ENCODE measurements at places on chromosomes 1 and 21.

DNA sequence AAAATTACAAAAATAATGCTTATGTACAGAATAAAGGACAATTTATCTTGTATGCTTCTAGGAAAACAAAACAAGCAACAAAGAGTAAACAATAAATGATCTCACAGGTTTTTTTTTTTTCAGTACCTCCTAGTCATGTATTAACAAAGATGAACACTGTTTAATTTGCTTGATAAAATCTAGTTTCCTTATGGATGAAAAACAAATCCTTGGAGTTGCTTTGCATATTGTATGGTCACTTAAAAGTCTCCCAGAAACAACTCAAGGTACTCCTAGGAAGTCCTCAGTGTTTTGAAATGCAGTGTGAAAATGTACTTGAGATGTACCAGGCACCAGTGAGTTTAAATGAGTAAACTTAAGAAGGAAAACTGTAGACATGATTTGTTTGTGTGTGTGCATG lies 686.0 kb upstream of the BRINP3 start:
- no peak for DNase-seq

GRCh38 chr1:16727190-16728111 lies 12.9 kb upstream of the RNU1-4 start:
- peak; percentile 24 for DNase-seq

- no peak for DNase-seq
These were observed 50.8 kb downstream of the KCNAB2 start for GRCh38 chr1:6096243-6097116.

DNA sequence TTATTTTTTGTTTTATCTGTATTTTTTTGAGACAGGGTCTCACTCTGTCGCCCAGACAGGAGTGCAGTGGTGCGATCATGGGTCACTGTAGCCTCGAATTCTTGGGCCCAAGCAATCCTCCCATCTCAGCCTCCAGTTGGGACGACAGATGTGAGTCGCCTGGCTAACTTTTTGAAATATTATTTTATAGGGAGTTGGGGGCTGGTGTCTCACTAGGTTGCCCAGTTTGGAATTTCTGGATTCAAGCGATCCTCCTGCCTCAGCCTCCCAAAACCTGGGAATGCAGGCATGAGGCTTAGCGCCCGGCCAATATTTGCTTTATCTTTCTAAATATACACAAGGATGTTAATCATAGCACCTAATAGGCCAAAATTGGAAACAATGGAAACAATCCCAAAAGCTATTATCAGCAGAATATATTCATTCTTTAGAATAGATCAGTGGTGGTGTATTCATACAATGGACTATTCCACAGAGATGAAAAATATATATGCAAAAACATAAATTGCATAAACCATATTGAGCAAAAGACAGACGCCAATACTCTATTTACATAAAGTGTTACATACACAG lies 55.9 kb downstream of the DAP3 start:
- DNase-seq, result no peak

DNA sequence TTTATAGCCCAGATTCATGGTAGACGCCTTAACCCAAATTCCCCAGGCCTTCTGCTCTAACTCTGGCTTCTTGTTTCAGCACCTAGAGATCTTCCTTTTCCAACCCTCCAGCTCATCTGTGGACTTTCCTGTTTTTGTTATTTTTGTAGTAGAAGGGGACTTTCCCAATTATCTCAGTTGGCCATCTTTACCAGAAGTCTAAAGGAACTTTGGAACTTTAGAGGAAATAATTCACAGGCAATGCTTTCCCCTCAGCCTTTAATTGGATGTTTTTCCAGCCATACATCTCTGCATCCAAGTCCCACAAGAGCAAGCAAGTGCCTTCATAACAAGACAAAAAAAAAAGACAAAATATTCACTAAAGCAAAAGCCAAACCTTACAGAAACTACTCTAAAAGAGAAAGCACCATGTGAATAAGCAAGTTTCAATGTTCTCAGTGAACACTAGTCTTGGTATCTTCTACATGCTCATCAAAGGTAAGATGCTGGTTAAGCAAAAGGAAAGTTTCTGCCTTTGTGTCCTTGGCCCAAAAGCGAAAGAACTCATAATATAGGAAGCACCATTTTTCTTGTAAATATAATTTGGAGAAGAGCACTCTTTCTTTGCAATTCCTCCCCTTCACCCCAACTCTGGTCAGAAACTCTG lies 377.3 kb downstream of the SETD4 start:
- no peak for DNase-seq

GRCh38 chr21:41367301-41367944 lies 5.6 kb downstream of the MX2 start:
- no peak for DNase-seq

GRCh38 chr21:45052960-45053359 lies 21.4 kb upstream of the ADARB1 start:
- DNase-seq, result no peak

DNA sequence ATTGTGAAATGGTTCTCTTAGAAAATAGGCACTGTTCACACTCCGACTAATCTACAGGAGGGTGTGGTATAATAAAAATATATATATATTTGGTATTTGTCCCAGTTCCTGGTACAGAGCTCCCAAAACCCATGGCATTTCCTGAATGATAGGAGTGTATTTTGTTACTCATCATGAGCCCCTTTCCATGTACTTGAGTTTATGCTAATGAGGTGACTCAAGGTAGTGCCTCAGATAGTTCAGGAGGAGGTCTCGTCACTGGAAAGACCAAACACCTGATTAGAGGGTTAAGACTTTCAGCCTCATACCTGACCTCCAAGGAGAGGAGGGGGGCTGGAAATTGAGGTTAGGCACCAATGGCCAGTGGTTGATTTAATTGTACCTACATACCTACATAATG lies 57.9 kb downstream of the TTC3 start:
- DNase-seq, result no peak

- no peak for DNase-seq
These were observed 43.6 kb upstream of the ECE1 start for GRCh38 chr1:21333824-21334213.

- no peak for DNase-seq
These were observed 643.0 kb upstream of the ADGRL2 start for GRCh38 chr1:81157686-81158085.

DNA sequence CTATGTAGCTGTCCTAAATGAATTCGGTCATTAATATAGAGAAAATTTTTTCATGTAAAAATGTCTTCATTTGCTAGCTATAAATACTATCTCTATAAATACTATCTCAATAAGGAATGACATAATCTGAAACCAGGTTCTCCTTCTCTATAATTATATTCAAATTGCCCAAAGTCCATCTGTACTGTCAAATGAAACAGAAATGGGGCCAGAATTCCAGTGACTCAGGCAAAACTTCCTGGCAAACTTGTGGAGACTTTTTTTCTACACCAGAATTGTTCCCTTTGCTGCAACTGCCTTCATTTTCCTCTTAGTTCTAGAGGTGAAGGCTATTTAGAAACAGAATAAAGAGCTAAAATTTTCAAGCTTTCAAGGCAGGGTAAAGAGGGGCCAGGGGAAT lies 152.5 kb downstream of the KCNH1 start:
- no peak for DNase-seq

DNA sequence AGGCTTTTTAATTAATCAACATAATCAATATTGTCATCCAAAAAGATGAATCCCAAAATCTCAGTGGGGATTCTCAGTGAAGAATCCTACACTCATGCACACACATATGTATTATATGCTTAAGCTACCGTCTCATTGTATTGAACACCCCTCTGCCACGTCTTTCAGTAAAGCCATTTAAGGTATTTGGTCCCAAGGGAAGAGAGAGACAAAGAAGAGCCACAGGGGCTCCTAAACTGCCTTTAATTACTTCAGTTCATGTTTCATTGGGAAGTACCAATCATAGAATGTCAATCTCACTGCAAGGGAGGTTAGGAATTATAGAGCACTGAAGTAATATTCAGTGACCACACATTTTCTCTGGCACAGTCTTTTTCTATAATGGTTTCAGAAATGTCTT lies 388.6 kb upstream of the NEGR1 start:
- no peak for DNase-seq

- no peak for DNase-seq
These were observed 801 bp upstream of the GORAB start for GRCh38 chr1:170530972-170531757.

- no peak for DNase-seq
These were observed 40.3 kb downstream of the HSF2BP start for GRCh38 chr21:43618940-43619339.

- DNase-seq, result no peak
These were observed 45.1 kb downstream of the IVNS1ABP start for GRCh38 chr1:185271921-185272320.

- DNase-seq, result no peak
These were observed 29.9 kb upstream of the PPP1R15B start for GRCh38 chr1:204441558-204441957.

GRCh38 chr1:25765136-25765922 lies 34.7 kb upstream of the SELENON start:
- no peak for DNase-seq

- no peak for DNase-seq
These were observed 26.3 kb upstream of the EPB41 start for GRCh38 chr1:28887835-28888682.

GRCh38 chr1:2948001-2948750 lies 73.1 kb upstream of the ACTRT2 start:
- DNase-seq, result no peak

DNA sequence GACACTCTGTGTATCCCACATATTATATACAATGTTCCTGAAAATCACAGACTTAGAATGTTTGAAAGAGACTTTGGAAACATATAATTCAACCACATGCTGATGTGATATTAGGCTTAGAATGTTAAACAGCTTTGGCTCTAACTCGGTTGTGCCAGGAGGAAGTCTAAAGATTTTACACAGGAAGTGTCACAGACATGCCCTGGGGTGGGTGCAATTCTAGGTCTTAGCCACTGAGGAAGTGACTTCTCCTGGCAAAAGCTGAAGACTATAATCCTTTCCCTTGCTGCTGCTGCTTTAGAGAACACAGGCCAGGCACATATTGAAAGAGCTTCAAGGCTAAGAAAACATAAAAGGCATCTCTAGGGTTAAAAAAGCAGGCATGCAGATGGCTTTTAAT lies 51.0 kb downstream of the RPL5 start:
- DNase-seq, result peak; percentile 60

DNA sequence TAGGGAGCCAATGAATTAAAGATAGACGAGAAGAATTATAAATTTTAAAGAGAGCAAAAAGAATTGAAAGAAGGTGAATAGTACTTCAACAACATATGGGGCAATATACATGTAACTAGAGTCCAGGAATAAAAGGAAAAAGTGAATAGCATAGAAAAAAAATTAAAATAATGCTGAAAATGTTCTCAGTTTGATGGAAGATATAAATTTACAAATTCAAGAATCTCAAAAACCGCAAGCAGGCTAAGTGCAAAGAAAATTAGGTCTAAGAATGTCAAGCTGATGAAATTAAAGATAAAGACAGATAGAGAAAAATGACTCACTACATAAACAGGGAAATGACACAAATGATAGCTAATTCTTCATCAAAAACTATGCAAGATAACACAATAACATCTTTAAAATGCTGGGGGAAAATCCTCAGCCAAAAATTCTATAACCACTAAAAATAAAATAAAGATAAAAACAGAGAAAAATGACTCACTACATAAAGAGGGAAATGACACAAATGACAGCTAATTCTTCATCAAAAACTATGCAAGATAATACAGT lies 326.3 kb downstream of the TBX15 start:
- DNase-seq, result no peak

DNA sequence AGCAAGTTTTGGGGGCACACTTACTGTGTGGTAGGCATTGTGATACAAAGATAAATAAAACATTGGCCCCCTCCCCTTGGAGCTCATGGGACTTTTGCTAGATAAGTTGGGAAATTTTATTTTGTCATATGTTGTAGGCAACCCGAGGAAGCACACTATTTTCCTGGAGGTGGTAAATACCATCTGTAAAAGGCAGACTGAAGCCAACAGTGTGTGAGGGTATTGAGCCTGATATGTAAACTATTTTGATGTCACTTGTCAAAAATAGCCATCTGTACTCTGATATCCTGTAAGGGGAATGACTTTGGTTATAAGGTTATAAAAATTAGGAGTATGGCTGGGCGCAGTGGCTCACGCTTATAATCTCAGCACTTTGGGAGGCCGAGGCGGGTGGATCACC lies 30.6 kb downstream of the VANGL2 start:
- no peak for DNase-seq

GRCh38 chr1:52904927-52905698 lies 16.4 kb downstream of the ECHDC2 start:
- DNase-seq, result peak; percentile 26

GRCh38 chr1:29125237-29125641 lies 1.5 kb upstream of the TMEM200B start:
- no peak for DNase-seq

GRCh38 chr1:72936151-72936740 lies 653.9 kb upstream of the NEGR1 start:
- DNase-seq, result no peak

- DNase-seq, result no peak
These were observed 41.1 kb upstream of the IL19 start for GRCh38 chr1:206729507-206729906.

DNA sequence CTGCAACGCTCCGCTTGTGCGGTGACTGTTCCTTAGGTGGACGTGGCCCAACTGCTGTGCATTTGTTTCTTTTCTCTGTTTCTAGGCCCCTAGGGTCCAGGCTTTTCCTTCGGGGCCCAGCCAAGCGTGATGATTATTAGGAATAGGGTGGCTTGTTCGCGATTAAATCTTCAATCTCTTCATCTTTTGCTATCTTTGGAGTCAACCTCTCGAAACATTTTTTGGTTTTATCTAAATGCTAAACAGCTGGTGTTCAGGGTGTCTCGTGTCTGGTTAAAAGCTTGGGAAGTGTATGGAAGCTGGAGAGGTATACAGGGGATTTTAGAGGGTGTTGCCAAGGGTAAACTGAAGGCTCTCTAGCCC lies 844 bp upstream of the PLD5 start:
- no peak for DNase-seq

DNA sequence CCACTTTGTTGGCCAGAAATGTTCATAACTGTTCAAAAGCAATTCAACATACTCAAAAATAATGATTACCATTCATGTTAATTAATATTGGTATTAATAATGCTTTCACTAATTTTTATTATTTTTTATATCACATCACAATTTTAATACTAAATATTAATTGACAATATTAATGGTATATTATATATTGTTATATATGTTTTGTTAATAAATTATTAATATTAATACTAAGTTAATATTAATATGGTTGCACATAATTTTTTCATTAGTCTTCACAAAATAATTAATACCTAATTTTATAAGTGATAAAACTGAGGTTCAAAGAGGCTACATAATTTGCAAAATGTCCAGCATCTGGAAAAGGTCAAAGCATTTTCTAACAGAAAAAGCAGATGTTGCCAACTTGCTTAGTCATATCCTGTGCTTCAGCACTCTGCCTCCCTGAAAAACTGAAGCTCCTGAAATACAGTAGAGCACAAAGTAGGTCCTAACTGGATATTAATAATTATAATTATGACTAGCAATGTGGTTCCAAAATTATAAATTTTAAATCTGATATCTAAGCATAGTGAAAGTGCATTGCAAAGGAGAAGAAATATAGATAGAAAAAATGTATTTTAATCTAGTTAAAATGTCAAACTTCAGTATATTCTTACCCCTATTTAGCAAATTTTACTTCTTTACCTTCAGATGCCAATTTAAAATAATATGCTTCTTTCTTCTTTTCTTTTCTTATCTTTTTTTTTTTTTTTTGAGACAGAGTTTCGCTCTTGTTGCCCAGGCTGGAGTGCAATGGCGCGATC lies 123.2 kb upstream of the TNFSF4 start:
- no peak for DNase-seq

Data from CD4-positive, alpha-beta T cell treated with Interleukin-1 beta for 1 hour (primary cell).